ENCODE measurements at places on chromosomes 1 and 21.

DNA sequence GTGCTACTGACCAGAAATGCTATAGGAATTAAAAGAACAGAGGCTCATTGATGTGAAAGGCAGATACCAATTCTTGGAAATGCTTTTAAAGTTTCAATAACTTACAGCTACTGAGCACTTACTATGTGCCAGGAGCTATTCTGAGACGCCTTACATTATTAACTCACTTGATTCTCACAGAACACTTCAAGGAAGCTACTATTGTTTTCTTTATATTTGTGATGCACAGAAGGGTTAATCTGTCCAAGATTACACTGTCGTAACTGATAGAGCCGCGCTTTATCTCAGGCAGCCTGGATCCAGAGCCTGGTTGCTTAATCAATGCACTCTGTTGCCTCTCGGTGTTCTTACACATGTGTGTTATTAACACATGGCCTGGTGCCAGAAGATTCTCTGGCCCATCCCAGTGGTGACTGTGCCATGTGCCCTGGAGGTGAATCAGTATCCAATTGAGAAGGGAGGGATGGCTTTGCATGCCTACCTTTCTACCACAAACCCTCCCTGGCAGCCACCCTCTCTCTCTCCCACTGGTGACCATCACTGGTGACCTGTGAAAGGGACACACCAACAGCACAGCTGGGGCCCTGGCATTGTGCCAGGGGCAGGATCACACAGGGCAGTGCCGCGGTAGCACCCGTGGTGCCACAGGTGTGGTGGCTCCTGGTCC is 8.8 kb downstream of the FMO1 start:
- DNase-seq: no peak

DNA sequence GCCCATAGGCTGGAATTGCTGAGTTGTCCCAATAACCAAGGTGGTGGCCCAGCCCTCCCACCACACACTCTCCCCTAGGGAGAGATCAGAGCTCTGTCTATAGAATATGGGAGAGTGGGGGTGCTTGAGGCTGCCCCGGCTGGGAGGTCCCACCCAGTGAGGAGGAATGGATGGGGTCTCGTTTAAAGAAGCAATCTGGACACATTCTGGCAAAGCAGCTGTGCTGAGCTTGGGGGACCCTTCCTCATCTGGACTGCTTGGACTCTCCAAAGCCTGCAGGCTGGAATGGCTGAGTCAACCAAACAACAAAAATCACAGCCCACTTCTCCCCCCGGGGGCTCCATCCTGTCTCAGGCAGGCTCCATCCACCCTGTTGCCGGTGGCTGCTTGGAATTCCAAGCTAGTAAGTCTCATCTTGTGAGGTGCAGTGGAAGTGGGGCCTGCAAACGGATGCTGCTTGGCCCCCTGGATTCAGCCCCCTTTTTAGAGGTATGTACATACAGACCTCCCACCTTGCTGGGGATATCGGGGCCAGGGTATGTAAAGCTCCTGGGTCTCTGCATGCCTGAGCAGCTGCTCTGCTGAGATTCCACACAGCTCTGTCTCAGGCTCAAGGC is 67.1 kb upstream of the FAM78B start:
- DNase-seq: no peak

DNA sequence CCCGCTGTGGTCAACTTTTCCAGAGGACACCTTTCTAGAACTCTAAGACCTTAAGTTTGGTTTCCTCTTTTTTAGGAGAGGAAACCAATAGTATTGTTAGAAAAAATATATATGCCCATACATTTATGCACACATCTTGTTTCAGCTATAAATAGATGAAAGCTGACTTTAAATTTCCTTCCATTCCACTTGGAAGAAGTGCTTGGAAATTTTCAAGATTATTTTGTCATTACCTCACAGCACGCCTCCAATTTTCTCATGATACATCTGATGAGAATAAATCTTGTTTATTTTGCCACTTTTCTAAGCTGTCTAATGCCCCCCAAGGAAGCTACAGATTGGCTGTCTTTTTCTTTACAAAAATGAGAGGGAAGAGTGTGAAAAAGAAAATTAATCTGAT is 65.8 kb downstream of the NIBAN1 start:
- no peak for DNase-seq

DNA sequence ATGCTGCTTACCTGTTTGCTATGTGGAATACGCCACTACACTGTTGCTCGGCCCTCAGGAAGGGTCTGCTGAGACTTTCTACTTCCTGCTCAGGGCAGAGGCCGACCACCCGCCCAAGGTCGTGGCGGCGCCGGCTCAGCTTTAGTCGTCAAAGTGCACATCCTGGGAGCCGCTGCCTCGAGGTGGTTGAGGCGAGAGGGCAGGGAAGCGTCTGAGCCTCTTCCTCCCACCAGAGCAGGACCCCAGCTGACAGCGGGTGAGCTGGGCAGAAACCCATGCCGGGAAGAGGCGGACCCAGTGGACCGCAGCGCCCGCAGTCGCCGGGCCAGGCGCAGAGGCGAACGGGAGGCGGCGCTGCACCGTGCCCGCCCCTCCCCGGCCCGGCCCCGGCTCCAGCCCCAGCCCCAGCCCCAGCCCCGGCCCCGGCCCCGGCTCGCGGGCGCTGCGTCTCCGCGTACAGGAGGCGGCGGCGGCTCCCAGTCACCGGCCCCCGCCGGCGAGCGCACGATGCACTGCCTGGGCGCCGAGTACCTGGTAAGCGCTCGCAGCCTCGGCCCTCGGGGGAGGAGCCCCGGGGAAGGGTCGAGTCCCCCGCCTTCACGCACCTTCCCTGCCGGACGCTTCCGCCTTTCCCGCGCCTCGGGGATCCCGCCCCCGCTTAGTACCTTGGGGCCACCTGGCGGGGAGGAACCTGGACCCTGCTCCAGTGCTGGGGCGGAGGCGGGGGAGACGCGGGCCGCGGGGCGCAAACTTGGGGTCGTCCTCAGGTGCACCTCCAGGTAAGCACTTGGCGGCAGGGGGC is at the start of gene SLC44A3:
Gene SLC44A3, plus strand, starts transcription at position 413 of the 802 bp plus-strand sequence. Its CDS starts 95 bp downstream, at position 508.
- no peak for DNase-seq

DNA sequence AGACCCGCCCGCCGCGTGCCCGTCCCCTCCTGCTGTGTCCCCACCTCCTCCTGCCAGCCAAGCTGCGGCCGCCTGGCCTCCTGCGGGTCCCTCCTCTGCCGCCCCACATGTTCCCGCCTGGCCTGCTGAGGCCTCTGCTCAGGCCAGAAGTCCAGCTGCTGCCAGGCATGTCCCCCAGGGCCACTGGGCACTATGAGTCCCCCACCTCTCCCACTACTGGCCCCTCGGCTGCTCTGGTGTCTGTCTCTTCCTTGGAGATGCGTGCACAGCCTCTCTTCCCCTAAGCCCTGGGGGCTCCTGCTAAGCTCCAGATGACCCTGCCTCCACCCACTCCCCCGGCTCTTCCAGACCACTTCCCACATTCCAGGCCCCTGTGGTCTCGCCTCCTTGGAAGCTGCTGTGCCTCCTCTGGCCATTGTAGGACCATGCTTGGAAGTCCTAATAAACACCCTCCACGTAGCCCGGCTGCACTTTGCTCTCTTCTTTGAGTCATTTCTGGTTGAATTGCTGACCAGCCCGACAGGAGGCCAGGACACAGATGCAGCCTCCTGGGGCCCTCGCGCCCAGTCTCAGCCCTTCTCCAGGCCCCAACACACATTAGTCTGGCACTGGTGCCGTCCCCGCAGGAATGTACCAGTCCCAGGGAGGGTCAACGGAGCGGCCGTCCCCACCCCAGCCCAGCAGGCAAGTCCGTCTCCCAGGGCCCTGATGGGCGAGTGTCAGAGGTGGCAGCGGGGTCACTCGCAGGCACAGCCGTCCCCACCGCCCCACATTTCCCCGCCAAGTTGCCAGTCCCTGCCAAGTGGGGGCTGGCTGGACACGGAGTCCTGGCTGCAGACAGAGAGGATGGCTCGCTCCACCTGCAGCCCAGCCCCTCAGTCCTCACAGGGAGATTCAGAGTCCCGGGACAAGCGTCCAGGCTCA is 1.1 kb downstream of the KRTAP10-12 start:
- DNase-seq: no peak

GRCh38 chr1:181392613-181393220 is 90.6 kb upstream of the CACNA1E start:
- no peak for DNase-seq

DNA sequence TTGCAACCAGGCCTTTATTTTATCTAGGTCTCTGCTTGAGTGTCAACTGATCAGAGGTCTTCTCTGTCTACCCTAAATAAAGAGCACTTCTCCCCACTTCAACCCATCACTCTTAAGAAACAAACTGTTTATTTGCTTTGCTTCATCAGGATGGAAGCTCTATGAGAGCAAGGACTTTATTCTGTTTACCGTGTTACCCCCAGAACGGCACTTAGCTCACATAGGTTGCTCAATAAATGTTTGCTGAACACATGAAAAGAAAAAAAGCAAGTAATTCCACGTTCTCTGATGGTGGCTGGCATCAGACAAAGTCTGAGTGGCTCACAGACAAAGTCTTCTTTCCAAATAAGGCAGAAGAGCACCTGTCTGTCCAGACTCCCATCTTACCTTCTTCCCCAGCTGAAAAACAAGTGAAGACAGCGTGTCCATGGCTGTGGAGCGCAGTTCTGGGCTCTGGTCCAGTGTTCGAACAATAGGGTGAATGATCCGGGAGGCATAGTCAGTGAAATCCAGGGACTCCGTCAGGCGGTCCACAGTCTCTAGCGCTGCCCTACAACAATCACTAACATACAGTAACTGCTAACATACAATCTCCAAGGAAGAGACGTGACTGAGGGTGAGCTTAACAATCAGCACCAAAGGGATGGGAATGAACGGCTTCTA is 22.9 kb downstream of the ANGPTL7 start:
- DNase-seq: no peak

DNA sequence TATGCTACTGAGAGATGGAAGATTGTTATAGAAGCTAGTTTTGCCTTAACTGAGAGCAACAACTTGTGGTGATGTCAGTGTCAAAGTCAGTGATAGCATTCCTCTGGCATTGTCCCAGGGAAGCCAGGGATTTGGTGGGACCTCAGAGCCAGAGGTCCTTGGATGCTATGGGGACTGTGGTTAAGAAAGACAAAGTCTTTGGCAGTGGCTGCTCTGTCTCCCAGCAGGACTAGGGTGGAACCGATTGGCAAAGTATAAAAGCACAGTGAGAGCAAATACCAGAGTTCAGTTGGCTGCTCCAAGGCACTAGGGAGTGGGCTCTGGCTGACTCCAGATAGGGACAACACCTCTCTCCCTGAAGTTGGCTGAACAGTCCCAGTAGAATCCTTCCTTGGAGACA is 104.8 kb downstream of the GDAP2 start:
- DNase-seq: no peak

GRCh38 chr21:38136201-38136600 is 120.6 kb upstream of the KCNJ15 start:
- DNase-seq: no peak

GRCh38 chr1:110208916-110209645 is 1.0 kb upstream of the KCNC4 start:
- DNase-seq: peak; percentile 14

DNA sequence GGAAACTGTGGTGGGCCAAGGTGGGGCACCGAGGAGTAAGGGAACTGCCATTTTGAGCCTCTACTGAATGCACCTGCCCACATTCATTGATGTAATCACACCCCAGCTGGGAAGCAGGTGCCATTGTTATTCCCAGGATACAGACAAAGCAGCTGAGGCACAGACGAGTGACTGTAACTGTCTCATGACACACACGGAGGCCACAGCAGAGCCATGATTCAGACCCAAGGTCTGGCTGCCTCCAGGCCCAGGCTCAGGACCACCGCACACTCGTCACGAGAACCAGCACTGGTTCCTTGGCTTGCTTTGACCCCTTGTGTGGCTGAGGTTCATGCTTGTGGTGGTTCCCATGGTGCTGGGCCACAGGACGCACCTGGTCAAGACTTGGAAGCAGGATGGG is 45.6 kb upstream of the CLIC4 start:
- no peak for DNase-seq

GRCh38 chr1:41498391-41498790 is 13.9 kb upstream of the EDN2 start:
- no peak for DNase-seq

GRCh38 chr1:205060746-205061145 is 17.7 kb downstream of the CNTN2 start:
- DNase-seq: no peak

- DNase-seq: no peak
Observed at GRCh38 chr1:55315552-55315951, 100.4 kb upstream of the USP24 start.

- no peak for DNase-seq
Observed at GRCh38 chr1:226731257-226731893, 7.7 kb downstream of the ITPKB start.

- DNase-seq: no peak
Observed at GRCh38 chr21:46122237-46122671, 24.3 kb downstream of the COL6A2 start.

GRCh38 chr1:94873520-94874351 is 53.2 kb downstream of the CNN3 start:
- no peak for DNase-seq

DNA sequence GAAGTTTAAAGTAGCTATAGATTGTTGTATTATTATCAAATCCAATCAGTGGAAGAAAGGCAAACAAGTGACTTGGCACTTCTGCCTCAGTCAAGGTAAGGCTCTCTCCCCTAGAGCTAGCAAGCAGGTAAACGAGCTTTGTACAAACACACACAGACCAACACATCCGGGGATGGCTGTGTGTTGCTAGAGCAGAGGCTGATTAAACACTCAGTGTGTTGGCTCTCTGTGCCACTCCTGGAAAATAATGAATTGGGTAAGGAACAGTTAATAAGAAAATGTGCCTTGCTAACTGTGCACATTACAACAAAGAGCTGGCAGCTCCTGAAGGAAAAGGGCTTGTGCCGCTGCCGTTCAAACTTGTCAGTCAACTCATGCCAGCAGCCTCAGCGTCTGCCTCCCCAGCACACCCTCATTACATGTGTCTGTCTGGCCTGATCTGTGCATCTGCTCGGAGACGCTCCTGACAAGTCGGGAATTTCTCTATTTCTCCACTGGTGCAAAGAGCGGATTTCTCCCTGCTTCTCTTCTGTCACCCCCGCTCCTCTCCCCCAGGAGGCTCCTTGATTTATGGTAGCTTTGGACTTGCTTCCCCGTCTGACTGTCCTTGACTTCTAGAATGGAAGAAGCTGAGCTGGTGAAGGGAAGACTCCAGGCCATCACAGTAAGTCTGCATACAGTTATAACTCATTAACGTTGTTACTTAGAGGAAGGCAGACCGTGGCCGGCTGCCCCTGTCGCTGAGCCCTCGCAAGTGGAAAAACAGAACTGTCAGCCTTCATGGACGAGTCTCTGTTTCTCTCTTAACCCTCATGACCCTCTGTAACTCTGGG is at the start of gene PALMD:
Gene PALMD, plus strand, starts transcription at position 415 of the 833 bp plus-strand sequence. Its CDS starts 205 bp downstream, at position 620.
- no peak for DNase-seq

GRCh38 chr1:87104945-87105344 is 190.5 kb downstream of the HS2ST1 start:
- no peak for DNase-seq

DNA sequence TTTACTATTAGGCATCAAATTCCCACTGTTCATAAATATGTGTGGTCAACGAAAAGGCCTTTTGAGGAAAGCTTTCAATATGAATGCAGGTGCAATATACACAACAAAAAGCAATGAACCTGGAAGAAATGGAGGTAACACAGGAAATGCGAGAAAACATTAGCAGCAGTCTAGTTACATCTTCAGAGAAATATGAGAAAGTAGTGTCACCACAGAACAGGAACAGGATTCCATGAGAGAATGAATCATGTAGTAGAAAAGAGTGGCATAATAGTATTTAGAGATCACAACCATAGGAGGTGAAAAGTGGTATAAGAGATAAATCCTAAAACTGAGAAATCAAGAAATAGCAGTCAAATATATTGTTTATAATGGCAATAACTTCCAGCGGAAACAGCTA is 103.7 kb downstream of the AK5 start:
- DNase-seq: no peak

All from hematopoietic multipotent progenitor cell treated with erythropoietin and hydrocortisone succinate and interleukin-3 and kit ligand, for 8 days (in vitro differentiated cells).